Stimulated activated naive CD8-positive, alpha-beta T cell treated with anti-CD3 and anti-CD28 coated beads, Interleukin-15, amount 100 ng/mL, for 72 hours (primary cell): ENCODE measurements at places on chromosomes 4 and X.

- no peak for DNase-seq
Measured at GRCh38 chr4:169117591-169118081, 107.6 kb upstream of the CBR4 start.

- no peak for DNase-seq
Measured at GRCh38 chr4:96356591-96357370, 516.9 kb downstream of the PDHA2 start.

DNA sequence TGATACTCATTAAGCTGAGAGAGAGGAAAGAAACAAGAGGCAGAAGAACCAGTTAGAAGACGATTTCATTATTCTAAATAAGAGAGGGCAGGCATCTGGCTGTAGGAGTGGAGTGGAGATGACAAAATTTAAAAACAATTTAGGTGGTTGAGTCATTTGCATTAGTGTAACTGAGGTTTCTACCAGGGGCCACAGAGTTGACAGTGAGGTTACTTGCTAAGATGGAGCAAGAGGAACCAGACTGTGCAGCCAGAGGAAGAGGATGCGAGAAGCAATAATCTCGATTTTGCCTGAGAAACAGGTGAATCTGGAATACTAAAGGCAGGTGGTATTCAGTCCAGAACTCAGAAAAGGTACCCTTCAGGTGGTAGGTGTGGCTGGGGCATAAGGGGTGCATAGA is 491.9 kb downstream of the MID1IP1 start:
- no peak for DNase-seq

- no peak for DNase-seq
Measured at GRCh38 chr4:92969650-92970379, 666.0 kb downstream of the GRID2 start.

GRCh38 chr4:97786306-97786920 is 356.9 kb downstream of the STPG2 start:
- no peak for DNase-seq

GRCh38 chr4:113847710-113848109 is 86.2 kb upstream of the CAMK2D start:
- DNase-seq, result no peak

- no peak for DNase-seq
Measured at GRCh38 chr4:77697860-77698590, 92.4 kb downstream of the CXCL13 start.

GRCh38 chr4:17875402-17876070 is 64.8 kb downstream of the NCAPG start:
- DNase-seq, result no peak

DNA sequence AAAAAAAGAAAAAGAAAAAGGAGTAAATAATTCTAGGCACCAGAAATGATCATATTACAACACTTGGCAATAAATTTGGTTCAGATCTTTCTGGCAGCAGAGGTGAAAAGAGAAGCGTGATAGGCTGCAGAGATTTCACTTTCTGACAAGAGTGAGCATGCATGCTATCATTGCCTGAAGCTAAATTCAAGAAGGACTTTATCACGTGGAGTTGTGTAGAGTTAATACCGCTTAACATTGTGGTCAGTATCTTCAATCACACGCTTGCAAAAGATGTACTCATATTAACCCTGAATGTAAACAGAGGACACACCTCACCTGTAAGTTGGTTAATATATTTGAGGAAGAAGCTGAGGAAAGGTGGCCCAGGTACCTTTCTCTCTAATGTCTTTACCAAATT is 31.4 kb upstream of the RBPJ start:
- DNase-seq, result no peak

- no peak for DNase-seq
Measured at GRCh38 chr4:60812811-60813210, 387.3 kb upstream of the ADGRL3 start.

DNA sequence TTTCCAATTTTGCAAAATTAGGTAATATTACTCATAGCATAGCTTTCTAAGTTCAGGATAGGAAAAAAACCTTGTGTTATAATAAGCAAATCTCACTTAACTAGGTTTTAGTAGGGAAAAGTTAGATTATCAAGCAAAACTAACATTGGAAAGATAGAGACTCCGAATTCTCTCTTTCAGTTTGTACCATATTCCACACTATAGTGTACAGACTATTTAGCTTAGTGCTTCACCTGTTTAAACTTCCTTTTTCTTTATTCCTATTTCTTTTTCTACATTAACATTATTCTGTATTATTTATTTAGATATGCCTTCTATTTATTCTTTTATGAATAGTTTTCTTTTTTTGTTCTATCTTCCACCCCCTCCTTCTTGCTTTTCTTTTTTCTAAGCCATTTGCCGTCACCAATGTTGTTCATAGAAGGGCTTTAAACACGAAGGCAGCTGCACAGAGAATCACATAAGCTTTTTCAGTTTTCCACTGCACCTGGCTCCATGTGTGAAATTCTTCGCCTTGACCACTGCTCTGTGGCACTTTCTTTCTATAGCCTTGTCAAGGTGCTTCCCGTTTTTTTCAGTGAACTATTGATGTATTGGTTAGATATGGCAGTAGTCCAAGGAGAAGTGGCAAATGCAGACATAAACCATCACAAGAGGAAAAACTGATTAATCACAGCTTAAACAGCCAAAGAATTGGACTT is 8.5 kb downstream of the PCDH10 start:
- no peak for DNase-seq

DNA sequence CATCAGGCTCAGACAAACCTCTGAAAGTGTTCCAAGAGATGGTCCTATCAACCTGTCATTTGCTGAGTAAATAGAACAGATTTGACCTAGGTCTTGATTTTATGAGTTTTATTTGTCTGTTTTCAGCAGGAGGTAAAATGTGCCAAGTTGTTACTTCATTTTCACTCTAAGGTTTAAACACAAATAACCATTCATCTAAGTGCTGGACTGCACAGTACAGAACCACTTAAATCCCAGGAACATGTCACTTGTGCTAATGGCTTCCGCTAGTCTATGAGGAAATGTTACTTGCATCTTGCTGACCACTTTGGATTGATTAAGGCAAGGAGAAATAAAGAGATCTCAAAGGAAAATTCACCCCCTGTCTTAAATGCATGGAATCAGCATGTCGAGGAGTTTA is 660.7 kb downstream of the SMARCA1 start:
- DNase-seq, result no peak

GRCh38 chr4:76306882-76307659 is 538 bp downstream of the STBD1 start:
- peak; percentile 9 for DNase-seq

DNA sequence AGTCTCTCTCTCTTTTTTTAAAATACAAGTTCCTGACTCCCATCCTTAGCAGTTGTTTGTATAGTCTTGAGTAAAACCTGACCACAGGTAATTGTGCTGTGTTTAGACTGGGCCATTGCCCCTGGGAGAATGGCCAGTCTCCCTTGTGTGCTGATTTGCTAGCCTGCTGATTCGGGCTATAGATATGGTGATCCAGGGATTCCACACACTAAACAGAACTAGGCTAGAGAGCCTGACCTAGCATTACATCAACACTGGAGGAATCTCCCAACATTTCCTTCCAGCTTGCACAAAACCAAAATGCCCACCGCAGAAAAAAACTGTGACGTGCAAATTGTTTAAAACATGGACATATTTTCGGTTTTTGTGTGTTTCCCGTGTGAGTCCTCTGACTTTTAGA is 5.1 kb downstream of the UPRT start:
- no peak for DNase-seq

DNA sequence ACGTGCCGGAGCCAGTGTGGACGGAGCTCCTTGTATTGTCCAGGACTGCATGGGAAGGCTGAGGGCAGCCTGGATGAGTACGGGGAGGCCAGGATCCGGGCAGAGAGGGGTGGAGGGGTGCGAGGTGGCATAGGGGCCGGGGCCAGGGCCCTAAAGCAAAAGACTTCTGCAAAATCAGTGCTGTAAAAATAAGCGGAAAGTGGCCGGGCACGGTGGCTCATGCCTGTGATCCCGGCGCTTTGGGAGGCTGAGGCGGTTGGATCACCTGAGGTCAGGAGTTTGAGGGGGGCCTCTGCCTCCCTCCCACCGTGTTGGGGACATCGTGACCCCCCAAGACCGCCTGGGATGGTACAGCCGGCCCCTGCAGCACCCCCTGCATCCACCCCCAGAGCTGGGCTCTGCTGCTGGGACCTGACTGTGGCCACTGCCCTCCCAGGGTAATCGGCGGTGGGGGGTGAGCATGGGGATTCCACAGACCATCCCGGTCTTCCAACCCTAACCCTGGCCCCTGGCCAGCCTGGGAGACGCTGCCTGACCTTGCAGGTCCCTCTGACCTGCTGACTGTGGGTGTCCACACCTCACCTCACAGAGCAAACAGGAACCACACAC is 23.4 kb upstream of the PLCXD1 start:
- DNase-seq, result no peak

GRCh38 chrX:75155447-75155826 is 646 bp downstream of the ABCB7 start:
- DNase-seq, result peak; percentile 14
